ENCODE measurements at places on chromosomes 12 and 14.
A peak's percentile ranks its signal among the peaks of the same experiment; 100 is the strongest.

- no peak for DNase-seq
Measured at GRCh38 chr14:51901475-51902024, 41.1 kb downstream of the GNG2 start.

DNA sequence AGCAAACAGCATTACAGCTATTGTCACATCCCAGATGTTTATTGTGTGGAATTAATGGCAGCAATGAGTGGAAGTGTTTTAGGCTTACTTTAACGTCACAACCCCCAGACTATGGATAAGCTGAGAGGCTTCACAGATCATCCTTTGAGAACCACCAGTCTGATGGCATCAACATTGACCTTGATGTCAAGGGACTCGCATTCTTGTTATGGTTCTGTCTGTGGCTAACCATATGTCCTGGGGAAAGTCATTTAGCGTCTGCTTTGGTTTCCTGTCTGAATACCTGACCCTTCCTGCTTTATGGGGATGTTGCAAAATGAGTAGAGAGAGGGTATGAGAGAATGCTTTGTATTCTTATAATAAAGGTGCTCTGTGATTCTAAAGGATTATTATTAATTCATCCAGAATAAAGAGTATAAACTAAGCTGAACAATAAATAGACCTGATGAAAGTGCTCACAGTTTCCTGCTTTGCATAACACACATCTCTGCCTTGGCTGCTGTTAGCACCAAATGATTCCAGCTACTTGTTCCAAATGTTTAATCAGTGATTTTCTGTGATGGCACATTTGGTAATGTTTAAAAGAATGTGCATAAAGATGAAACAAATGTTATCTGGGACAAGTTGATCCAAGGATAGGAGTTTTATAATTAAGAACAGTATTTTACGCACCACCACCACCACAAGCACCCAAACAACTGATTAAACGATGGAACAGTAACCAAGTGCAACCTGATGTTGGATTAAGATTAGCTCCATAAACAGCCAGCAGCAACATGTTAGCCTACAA is 116.9 kb upstream of the LRIG3 start:
- DNase-seq = peak; percentile 93

GRCh38 chr14:83217492-83217891 is 1683.8 kb upstream of the SEL1L start:
- peak; percentile 94 for DNase-seq

- DNase-seq = no peak
Measured at GRCh38 chr14:99174770-99175319, 97.2 kb downstream of the BCL11B start.

- DNase-seq = peak; percentile 9
Measured at GRCh38 chr12:103729499-103729898, 111.5 kb downstream of the NT5DC3 start.

DNA sequence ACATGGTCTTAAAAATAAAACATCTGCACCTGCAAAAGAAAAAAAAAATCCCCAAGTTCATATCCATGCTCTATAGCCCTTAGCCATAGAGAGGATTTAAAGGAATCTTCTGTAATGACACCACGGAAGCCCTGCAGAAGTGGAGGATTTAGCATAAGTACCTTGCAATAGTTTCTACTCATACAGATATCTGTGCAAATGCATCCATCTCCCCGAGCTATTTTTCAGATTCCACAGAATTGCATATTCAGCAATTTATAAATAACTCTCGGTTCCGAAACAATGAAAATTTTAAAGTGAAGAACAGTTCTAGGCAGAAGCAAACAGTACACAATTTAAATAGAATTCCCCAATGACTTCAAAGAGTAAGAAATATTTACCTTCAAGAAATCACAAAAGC is 424 bp downstream of the IGF1 start:
- DNase-seq = no peak

- DNase-seq = no peak
Measured at GRCh38 chr14:31371646-31372045, 48.7 kb downstream of the HEATR5A start.

GRCh38 chr14:71855399-71856036 is 76.7 kb upstream of the RGS6 start:
- peak; percentile 77 for DNase-seq

DNA sequence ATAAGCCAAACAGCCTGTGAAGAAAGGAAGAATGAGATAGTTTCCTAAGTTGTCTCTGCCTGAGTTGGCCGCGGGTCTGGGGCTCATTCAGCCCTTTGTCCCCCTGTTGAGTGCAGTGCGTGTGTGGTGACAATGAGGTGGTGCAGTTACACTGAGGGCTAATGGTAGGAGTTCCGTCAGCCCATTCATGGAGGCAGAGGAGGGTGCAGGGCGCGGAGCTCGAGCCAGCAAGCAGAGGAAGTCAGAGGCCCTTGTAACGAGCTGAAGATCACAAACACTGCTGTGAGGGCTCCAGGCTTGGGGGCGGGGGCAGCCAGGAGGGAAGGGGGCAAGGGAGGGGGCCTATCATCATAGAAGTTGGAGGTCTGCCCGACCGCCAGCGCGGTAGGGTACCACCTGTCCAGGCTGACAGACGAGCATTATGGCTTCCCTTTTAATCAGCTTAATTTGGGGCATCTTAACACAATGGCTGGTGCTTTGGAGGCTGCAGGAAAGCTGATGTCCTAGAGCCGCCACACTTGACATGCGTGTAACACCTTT is 20.5 kb downstream of the CCND2 start:
- no peak for DNase-seq

DNA sequence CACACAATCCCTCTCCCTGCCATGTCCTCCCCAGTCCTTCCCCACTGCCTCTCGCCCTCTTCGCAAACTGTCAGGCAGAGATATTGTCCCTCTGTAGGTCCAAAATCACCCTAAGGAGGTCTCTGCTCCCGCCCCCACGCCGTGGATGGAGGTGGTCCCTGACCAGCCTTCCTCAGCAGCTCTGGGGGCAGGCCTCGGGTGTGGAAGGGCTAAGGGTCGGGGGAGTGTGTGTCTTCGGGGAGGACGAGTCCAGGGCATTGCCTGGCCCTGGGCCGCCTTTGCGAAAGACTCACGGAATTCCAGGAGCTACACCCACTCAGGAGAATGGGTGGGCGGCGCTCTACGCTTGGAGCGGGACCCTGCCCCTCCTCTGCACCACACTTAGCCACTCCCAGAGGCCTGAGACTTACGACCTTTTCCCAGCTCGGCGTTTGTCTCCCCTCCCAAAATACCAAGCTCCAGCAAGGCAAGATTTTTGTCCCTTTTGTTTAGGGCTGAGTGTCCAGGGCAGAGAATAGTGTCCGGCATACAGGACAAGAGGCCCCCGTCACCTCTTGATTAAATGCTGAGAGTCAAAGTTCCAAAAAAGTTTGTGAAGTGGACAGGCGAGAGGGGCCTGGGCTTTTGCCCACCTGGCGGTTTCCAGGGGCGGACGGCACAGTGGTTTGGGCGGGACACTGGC is 881 bp downstream of the PYGL start:
- no peak for DNase-seq

DNA sequence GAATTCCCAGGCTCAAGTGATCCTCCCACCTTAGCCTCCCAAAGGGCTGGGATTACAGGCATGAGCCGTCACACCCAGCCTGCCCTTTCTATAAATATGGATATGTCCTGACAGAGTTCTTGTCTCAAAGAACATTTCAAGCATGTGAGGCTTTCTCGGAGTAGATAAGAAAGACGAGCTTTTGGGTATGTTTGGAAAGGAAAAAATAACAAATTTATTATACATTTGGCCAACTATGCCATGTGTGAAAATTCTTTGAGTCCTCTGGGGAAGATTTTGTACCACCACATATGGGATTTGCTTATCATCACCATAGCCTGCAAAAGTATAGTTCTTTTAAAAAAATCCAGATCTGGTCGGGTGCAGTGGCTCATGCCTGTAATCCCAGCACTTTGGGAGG is 23.7 kb upstream of the MYBPC1 start:
- DNase-seq = no peak

- DNase-seq = peak; percentile 75
Measured at GRCh38 chr14:51880835-51881580, 20.6 kb downstream of the GNG2 start.

DNA sequence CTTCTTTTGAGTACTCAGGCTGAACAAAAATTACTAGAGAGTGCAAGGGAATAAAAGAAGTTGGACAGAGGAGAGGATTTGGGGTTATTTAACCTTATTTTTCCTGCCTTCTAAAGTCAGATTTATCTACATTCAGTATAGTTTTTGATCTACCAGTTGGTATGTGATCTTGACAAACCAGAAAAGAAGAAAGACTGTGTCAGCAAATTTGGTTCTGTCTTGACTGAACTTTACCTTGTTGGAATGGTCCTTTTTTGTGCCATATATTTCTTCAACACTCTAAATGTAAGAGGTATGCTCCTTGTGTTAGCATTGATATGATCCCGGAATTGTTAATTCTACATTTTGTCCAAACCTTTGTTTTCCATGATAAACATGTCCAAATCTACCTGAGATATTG is 47.7 kb upstream of the ADAMTS20 start:
- no peak for DNase-seq

GRCh38 chr14:82411298-82411697 is 877.6 kb upstream of the SEL1L start:
- DNase-seq = no peak

DNA sequence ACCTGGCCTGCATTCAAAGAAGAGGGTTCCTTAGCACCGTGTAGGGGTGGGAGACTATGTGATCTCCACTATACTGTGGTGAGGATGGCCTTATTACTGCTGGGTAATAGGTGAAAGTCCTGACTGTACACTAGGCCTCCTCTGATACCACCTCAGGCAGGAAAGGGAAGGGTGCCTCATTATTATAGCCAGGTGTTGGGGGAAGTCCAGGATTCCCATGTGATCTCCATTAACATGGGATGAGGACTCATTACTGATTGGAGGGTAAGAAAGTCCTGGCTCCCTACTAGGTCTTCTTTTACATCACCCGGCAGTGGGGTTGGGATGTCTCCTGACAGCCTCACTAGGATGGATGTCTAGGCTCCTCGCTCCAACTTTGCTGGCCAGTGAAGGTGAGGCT is 252.1 kb downstream of the LRIG3 start:
- DNase-seq = no peak

GRCh38 chr12:67415473-67415872 is 146.3 kb downstream of the CAND1 start:
- DNase-seq = peak; percentile 35

Measured in iris pigment epithelial cell (primary cell).